ENCODE measurements at places on chromosomes 3 and 15. TPM values are rescaled to one million over a fixed set of nuclear protein-coding genes. Genes with fewer than 3 reads are reported as not detected.

GRCh38 chr3:167184511-167184910 lies 195.6 kb downstream of the ZBBX start:
- DNase-seq = no peak

DNA sequence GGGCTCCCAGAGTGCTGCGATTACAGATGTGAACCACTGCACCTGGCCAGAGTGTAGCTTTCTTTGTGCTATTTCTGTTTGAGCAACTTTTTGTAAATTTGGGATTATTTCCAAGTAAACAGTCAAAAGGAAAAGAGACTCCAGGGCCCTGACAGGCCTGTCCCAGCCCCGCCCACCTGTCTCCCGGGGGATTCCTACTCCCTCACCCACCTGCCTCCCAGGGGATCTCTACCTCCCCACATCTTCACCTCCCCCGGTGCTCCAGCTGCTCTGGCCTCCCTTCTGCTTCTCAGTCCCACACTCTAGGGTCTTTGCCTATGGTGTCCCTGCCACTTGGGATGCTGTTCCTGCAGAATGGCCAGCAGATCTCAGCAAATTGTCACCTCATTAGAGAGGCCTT lies 7.0 kb downstream of the RHCG start:
- no peak for DNase-seq

DNA sequence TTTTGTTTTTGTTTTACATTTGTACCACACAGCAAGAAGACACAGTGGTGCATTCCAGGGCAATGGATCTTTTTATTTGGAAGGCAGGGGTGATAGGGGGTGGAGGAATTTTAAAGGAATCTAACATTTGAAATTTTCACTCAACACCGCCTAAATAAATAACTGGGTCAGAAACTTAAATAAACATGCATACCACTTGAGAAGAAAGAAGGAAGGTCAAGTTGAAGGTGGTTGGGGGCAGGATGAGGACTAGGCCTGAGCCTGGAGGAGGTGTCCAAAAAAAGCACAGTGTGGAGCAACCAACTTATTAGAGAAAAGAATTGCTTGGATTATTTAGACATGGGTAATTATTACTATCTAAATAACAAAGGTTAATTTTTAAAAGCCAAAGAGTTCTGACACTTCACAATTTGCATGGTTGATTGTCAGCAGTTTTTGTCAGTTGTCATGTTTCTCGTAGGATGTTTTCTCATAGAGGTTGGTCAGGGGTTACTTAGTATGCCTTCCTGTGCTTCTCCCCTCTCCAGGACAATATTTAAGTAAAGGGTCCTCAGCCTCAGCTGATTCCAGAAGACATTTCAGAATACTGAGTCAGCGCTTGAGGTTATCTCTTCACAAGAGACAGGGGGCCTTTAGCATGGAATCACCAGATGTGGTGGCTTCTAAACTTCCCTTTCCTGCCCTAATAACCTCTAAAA lies 173.7 kb upstream of the SLC2A2 start:
- no peak for DNase-seq

- DNase-seq = no peak
These were observed 315.5 kb upstream of the AZI2 start for GRCh38 chr3:28664123-28664522.

- no peak for DNase-seq
These were observed 439.7 kb upstream of the FRG2C start for GRCh38 chr3:75224412-75224811.

DNA sequence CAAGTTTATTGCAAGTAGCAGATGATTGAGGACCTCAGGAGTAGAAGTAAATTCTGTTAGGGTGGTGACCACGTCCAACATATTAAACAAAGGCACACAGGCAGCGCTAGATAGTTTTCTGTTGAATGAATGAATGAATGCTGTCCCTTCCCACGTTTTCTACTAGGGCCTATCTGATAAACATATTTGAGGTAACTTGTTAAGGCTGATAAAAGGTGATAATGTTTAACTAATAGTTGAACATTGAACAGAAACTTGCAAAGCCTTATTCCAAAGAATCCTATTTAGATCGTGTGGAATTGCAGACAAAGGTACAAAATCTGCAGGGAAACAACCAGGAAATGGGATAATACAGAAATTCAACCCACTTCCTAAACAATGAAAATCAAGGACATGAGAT lies 559.5 kb upstream of the SEMA6D start:
- no peak for DNase-seq

GRCh38 chr15:30046430-30046829 lies 36.3 kb upstream of the GOLGA8J start:
- DNase-seq = no peak

DNA sequence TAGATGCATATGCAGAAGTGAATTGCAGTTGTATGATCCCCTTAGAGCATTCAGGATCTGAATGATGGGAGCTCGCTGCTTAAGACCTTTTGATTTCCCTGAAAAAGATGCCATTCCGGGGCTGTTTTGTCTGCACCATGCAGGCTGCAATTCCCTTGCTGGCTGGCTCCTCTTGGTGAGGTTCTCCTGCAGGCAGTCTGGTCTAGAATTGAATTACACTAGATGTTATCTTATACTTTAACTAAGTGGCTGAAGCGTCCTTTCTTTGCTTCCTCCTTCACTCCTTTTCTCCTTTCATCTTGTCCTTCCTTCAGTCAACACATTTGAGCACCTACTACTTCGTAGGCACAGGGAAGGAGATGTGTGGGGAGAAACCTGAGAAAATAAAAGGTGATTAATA lies 18.6 kb upstream of the MYZAP start:
- DNase-seq = no peak

GRCh38 chr3:46844881-46845312 lies 18.3 kb downstream of the MYL3 start:
- DNase-seq = no peak

DNA sequence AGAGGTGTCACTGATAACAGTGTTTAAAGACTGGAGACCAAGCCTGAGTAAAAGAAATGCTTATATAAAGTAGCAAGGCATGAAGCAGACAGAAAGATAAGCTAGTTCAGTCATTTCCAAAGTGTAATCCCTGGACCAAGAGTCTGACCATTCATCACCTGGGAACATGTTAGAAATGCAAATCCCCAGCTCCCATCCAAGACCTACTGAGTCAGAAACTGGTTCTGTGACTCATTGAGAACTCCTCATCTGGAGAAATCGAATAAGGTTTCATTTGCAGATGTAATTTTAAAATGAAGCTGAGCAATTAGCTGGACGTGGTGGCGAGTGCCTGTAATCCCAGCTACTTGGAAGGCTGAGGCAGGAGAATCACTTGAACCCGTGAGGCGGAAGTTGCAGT lies 473.9 kb upstream of the UBE2E2 start:
- DNase-seq = no peak

DNA sequence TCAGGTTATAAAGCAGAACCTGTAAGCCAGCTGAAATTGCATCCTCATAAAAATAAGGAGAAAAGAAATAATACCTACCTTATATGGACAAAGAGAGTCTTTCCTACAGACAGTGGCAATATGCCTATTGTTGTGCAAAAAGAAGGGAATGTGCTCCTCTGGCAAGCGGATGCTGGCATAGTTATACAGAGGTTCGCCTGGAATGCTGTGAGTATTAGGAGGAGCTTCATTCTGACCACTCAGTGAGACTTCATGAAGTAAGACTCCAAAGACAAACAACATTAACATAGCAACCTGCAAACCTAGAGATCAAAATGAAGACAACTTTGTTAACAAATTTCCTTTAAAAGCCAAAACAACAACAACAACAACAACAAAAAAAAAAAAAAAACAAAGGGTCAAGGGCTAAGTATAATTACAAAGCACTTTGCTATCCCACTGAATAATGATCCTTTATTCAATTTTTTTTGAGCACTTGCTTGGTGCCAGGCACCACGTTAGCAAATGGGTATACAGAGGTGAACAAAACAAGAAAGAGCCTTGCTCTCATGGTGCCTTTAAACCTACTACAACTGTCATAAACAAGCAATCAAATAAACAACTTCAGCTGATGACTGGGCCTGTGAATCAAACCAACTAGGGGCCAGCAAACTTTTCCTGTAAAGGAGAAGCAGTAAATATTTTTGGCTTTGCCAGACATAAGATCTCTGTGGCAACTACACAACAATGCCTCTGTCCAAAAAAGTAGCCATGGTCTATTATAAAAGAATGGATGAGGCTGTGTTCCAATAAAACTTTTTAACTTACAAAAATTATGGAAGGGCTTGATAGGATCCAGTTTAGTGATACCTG lies 3.7 kb downstream of the EOGT start:
- DNase-seq = no peak

IL17RD gene
- total RNA-seq = 5.4 TPM

SAXO2 gene
- total RNA-seq = 2.6 TPM

SEMA3G gene
- total RNA-seq = 7.5 TPM

DUOXA1 gene
- 87.3 TPM for total RNA-seq

TNFAIP8L3 gene
- total RNA-seq = 20.6 TPM

LRRC49 gene
- 28.1 TPM for total RNA-seq

HEMK1 gene
- total RNA-seq = 34.4 TPM

ILDR1 gene
- 16.3 TPM for total RNA-seq

DCP1A gene
- 31.7 TPM for total RNA-seq
